Natural killer cell (primary cell): ENCODE measurements at places on chromosomes 5 and 9.
A peak's percentile ranks its signal among the peaks of the same experiment; 100 is the strongest.

- H3K27ac ChIP-seq: no peak overlapping the region
- H3K4me1 ChIP-seq: peaks cover 4% of the 10 kb centered on the region
- H3K27me3 ChIP-seq: no peaks in the 10 kb centered on the region
- no peak overlapping the region for H3K4me3 ChIP-seq
Measured at GRCh38 chr5:178463321-178464155, 126.7 kb downstream of the COL23A1 start.

DNA sequence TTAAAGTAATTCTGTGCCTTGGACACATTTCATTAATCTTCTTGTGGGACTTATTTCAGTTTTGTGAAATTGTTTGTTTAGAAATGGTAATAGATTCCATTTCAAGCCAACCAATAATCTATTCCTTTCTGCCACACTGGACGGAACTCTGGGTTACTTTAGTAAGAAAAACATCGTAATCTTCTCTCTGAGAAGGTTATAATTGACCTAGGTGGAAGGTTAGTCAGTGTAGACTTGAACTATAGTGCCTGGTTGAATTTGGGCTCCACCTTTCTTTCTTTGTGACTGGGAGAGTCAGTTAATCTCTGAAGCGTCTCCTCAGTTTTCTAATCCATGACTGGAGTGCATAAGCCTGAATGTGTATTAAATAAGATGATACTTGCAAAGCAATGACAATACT, 89.7 kb upstream of the PRLR start:
- no peaks in the 10 kb centered on the region for H3K27me3 ChIP-seq
- no peak overlapping the region for H3K4me3 ChIP-seq
- H3K36me3 ChIP-seq: no peaks in the 10 kb centered on the region
- H3K27ac ChIP-seq: no peak overlapping the region
- no peaks in the 10 kb centered on the region for H3K4me1 ChIP-seq
- DNase-seq: no peak

- peak; percentile 81 for DNase-seq
- H3K27ac ChIP-seq: no peak overlapping the region
- H3K36me3 ChIP-seq: no peaks in the 10 kb centered on the region
Measured at GRCh38 chr5:59174248-59174844, 591.5 kb downstream of the RAB3C start.

- H3K4me3 ChIP-seq: no peak overlapping the region
- DNase-seq: no peak
- no peak overlapping the region for H3K27ac ChIP-seq
- H3K36me3 ChIP-seq: peaks cover 26% of the 10 kb centered on the region
- H3K4me1 ChIP-seq: peaks cover 21% of the 10 kb centered on the region
Measured at GRCh38 chr9:131651599-131651998, 88.3 kb downstream of the RAPGEF1 start.

DNA sequence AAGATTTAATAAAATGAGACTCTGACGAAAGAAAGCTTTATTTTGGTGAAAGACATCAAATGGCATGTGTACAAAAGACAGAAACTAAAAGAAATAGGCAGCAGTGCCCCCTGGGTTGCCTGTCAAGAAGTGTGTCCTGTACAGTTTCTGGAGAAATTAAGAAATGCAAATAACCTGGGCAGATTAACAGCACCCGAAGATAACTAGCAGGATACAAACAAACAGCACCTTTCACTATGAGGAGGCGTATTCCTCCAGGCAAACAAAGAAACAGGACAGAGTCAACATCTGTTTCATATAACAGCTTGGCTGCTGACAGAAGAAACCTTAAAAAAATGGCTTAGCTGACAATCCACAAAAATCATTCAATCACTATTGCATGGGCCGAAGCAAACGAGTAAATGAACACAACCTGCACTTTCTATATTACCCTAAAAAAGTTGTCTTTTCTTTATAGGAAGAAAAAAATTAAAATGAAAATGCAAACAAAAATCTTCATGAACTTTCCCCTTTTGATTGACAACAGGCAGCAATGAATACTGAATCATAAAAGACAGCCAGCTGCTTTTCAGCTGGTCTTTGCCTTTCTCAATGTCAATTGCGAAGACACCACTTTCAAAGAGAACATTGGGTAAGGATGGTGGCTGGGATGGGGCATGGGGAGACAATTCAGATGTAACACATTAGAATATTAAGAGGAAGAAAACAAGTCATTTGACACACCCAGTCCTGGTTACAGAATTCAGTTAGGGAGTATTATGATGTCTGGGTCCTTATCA, 162.1 kb downstream of the ARL15 start:
- no peak for DNase-seq
- H3K27ac ChIP-seq: no peak overlapping the region
- H3K4me1 ChIP-seq: no peaks in the 10 kb centered on the region
- no peaks in the 10 kb centered on the region for H3K27me3 ChIP-seq
- H3K36me3 ChIP-seq: peaks cover 3% of the 10 kb centered on the region
- H3K4me3 ChIP-seq: no peak overlapping the region

DNA sequence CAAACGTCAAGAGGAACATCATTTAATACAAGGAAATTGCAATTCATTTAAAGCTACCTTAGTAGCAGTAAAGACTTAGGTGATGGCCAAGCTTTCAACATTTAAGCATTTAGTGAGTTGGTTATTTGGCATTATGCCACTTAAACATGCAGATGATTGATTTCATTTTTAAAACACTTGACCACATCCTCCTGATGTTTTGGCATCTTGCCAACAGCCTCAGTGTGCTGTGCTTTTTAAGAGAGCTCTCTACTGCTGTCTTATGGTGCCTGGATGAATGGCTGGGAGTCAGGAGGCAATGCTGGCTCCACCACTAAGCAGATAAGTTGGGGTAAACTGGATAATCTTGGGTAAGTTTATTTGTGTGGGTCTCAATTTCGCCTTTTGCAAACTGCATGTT, 364.5 kb downstream of the MAN2A1 start:
- H3K27me3 ChIP-seq: no peaks in the 10 kb centered on the region
- H3K36me3 ChIP-seq: no peaks in the 10 kb centered on the region
- peak; percentile 21 for DNase-seq
- peaks cover 3% of the 10 kb centered on the region for H3K4me1 ChIP-seq

DNA sequence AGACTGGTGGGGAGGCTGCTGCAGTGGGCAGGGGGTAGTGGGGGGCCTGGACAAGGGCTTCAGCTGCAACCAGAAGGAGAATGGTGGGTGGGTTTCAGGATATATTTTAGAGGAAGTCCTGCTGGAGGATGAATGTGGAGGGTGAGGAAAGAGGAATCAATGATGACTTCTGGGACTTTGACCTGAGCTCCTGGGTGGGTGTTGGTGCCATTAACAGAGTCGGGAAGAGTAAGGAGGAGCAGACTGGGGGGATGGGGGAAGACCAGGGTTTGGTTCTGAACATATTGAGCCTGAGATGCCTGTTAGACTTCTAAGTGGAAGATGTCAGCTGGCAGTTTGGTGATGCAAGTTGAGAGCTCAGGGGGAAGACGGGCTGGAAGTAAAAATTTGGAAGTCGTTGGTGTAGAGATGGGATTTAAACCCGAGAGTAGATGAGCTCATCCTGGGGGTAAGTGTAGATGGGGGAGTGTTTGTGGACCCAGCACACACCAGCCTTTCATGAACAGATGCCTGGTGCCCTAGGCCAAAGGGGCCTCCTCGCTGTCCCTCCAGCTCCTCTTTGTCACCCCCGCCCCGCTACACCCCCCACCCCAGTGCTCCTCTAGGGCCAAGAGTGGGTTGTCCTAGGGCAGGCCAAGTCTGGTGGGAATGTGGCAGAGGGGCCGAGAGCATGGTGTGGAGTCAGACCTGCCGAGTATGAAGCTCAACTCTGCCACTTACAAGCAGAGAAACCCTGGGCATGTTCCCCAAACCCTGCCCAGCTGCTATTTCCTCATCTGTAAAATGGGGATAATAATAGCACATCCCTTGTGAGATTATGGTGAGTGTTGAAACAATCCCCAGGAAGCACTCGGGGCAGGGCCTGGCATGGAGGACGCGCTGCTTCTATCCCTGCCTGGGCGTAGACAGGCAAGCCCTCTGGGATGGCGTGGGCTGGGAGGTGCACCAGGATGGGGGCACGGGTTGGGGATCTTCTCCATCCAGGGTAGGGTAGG, 4.0 kb downstream of the DNM1 start:
- DNase-seq: no peak
- H3K4me3 ChIP-seq: no peak overlapping the region
- no peak overlapping the region for H3K27ac ChIP-seq
- H3K27me3 ChIP-seq: peaks cover 13% of the 10 kb centered on the region
- no peaks in the 10 kb centered on the region for H3K36me3 ChIP-seq
- H3K4me1 ChIP-seq: peaks cover 13% of the 10 kb centered on the region

DNA sequence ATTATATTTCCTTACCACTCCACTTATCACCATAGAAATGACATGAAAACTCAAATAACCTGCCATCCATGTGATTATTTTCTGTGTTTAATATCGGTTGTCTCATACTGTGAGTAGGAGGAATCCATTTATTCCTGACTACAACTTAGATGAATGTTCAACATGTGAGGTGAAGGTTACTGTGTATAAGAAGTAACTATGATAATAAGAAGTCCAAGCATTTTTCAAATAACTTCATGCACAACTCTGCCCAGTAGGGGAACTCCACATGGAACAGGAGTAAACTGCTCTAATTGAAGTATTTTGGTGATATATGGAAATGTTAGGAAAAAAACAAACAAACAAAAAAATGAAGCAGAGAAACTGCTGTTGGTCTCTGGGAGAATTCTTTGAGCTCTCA, 447.5 kb upstream of the GRIN3A start:
- DNase-seq: no peak
- H3K4me1 ChIP-seq: no peaks in the 10 kb centered on the region
- H3K27ac ChIP-seq: no peak overlapping the region
- no peak overlapping the region for H3K4me3 ChIP-seq
- H3K36me3 ChIP-seq: no peaks in the 10 kb centered on the region

GRCh38 chr5:114419959-114420358, 58.1 kb downstream of the KCNN2 start:
- no peaks in the 10 kb centered on the region for H3K27me3 ChIP-seq
- no peaks in the 10 kb centered on the region for H3K4me1 ChIP-seq
- DNase-seq: no peak
- no peak overlapping the region for H3K27ac ChIP-seq
- no peak overlapping the region for H3K4me3 ChIP-seq

GRCh38 chr9:38130724-38131123, 61.7 kb upstream of the SHB start:
- no peaks in the 10 kb centered on the region for H3K27me3 ChIP-seq
- no peaks in the 10 kb centered on the region for H3K36me3 ChIP-seq
- DNase-seq: no peak
- no peaks in the 10 kb centered on the region for H3K4me1 ChIP-seq
- no peak overlapping the region for H3K4me3 ChIP-seq

DNA sequence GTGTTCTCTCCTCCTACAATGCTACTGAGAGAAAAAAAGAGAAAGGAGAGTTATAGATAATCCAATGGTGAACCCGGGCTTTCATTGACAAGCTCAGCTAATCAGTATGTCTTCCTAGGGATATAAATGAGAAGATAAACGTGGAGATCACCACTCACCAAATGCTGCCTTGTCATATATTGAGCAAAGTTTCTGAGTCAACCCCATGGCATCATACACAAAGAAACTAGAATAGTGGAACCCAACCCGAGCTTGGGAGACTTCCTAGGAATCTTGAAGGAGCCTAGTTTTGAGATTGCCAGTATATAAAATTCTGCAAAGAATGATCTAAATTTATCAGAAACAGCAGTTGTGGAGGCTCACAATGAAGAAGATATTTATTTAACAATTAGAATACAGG, 47.8 kb downstream of the PTPN3 start:
- no peaks in the 10 kb centered on the region for H3K4me1 ChIP-seq
- no peaks in the 10 kb centered on the region for H3K36me3 ChIP-seq
- no peaks in the 10 kb centered on the region for H3K27me3 ChIP-seq
- H3K27ac ChIP-seq: no peak overlapping the region
- DNase-seq: no peak

GRCh38 chr9:131257266-131258025, 18.9 kb downstream of the FAM78A start:
- peaks cover 79% of the 10 kb centered on the region for H3K4me1 ChIP-seq
- H3K36me3 ChIP-seq: peaks cover 48% of the 10 kb centered on the region
- peak overlapping the region; percentile 92 for H3K27ac ChIP-seq
- DNase-seq: no peak

DNA sequence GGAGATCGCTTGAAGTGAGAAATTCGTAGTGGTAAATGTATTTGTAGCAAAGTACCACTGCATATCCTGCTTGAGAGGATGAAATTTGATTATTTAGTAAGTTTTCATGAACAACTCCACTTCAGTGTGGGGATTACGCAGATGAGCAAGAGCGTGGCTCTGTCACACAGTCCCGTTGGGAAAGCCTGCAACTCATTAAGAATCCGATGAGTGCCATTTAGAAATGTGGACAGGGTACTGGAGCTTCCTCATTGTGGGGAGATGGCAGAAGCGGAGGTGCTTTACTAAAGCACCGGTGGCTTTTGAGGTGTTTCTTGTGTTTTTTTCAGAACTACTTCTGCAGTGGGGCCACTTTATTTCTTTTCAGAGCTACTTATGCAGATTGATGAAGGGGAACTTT, 1.4 kb downstream of the TJP2 start:
- no peak overlapping the region for H3K4me3 ChIP-seq
- H3K27ac ChIP-seq: no peak overlapping the region
- peaks cover 6% of the 10 kb centered on the region for H3K27me3 ChIP-seq
- H3K36me3 ChIP-seq: no peaks in the 10 kb centered on the region
- no peak for DNase-seq

DNA sequence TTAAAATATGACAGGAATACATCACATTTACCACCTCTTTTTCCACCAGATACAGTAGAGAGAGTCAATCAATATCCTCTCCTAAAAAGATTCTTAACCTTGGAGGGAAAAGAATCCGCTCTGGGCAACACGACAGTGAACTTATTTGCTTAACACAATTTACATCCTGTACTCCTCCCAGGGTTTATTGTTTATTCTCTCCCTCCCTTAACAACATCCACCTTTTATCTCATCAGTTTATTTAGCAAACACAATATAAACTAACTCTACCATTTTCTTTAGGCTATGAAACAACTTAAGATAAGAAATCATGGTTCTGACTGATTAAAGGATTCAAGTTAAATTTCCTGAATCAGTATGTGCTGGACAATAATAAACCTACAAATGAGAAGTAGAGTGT, 50.9 kb downstream of the CERT1 start:
- H3K27me3 ChIP-seq: no peaks in the 10 kb centered on the region
- DNase-seq: no peak
- H3K27ac ChIP-seq: no peak overlapping the region
- H3K36me3 ChIP-seq: no peaks in the 10 kb centered on the region

GRCh38 chr9:28329323-28329722, 756.0 kb upstream of the C9orf72 start:
- no peaks in the 10 kb centered on the region for H3K36me3 ChIP-seq
- DNase-seq: no peak
- no peak overlapping the region for H3K27ac ChIP-seq
- no peak overlapping the region for H3K4me3 ChIP-seq

- no peak overlapping the region for H3K27ac ChIP-seq
- H3K27me3 ChIP-seq: peaks cover 3% of the 10 kb centered on the region
- no peaks in the 10 kb centered on the region for H3K4me1 ChIP-seq
- H3K36me3 ChIP-seq: no peaks in the 10 kb centered on the region
- H3K4me3 ChIP-seq: no peak overlapping the region
Measured at GRCh38 chr5:106873568-106873967, 797.2 kb downstream of the EFNA5 start.

GRCh38 chr9:120619751-120620655, 40.0 kb upstream of the CDK5RAP2 start:
- H3K4me3 ChIP-seq: no peak overlapping the region
- no peaks in the 10 kb centered on the region for H3K4me1 ChIP-seq
- no peak overlapping the region for H3K27ac ChIP-seq
- peak; percentile 80 for DNase-seq
- peaks cover 11% of the 10 kb centered on the region for H3K36me3 ChIP-seq

GRCh38 chr5:127950707-127951391, 132.7 kb upstream of the SLC12A2 start:
- H3K27me3 ChIP-seq: no peaks in the 10 kb centered on the region
- H3K4me1 ChIP-seq: no peaks in the 10 kb centered on the region
